Cerebellum (tissue), 4 donors: ENCODE measurements at places on chromosomes 7 and 10. TPM values are rescaled to one million over a fixed set of nuclear protein-coding genes. Genes with fewer than 3 reads are reported as not detected.
A peak's percentile ranks its signal among the peaks of the same experiment; 100 is the strongest.

DNA sequence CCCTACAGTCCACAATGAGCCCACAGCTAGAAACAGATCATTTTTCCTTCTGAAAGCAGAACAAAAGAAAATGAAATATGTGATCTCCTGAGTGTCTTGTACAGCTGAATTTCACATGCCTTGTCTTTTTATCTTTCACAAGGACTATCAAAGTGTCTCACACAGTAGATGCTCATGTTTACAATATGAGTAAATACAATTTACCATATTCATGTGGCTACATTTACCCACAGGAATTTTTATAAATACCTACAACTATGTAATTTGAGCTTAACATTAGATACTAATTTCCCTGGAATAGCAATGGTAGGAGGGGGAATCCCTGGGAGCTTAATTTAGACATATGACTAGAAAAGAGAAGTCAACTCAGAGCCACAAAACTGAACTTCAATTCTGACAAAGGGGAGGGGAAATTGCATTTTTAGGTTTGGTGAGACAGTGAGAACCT is 186.2 kb downstream of the MACC1 start:
- DNase-seq, result no peak

DNA sequence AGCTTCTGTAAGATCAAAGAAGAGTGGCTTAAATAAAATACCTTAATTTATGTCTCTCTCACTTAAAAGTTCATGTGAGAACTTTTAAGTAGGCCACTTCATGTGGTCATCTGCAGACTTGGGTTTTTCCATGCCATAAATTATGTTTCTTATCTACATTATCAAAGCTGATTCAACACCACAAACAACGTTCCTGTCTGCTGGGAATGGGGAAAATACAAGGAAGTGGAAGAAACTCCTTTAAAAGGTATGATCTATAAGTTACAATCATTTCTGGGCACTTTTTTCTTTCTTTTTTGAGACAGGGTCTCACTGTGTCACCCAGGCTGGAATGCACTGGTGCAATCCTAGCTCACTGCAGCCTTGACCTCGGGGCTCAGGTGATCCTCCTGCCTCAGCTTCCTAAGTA is 16.9 kb upstream of the OTUD1 start:
- no peak for DNase-seq

- DNase-seq, result no peak
Observed at GRCh38 chr10:30587522-30588031, 42.0 kb downstream of the LYZL2 start.

DNA sequence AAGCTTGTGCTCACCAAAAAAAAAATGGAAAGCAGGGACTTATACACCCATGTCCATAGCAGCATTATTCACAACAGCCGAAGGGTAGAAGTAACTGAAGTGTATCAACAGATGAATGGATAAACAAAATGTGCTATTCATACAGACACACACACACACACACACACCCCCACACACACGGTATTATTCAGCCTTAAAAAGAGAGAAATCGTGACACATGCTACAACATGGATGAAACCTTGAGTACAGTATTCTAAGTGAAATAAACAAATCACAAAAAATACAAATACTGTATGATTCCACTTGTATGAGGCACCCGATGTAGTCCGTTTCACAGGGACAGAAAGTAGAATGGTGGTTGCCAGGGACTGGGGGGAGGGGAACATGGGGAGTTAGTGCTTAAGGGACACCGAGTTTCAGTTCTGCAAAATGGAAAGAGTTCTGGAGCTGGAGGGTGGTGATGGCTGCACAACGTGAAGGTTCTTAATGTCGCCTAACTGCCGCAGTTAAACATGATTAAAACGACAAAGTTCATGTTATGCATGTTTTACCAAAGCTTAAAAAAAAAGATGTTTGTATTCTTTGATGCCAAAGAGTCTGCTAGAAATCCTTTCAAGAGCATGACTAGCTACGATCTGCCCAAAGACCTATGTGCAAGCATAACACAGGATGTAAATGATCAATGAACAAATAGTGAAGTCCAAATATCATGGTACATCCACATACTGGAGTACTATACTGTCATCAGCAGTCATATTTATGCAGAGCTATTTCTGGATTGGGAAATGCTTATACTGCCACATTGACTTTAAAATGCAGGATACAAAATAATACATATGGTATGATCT is 7.2 kb downstream of the TNS3 start:
- DNase-seq, result no peak

- no peak for DNase-seq
Observed at GRCh38 chr10:120453886-120454285, 3.1 kb upstream of the PLPP4 start.

GRCh38 chr7:146826329-146826728 is 709.7 kb downstream of the CNTNAP2 start:
- no peak for DNase-seq

DNA sequence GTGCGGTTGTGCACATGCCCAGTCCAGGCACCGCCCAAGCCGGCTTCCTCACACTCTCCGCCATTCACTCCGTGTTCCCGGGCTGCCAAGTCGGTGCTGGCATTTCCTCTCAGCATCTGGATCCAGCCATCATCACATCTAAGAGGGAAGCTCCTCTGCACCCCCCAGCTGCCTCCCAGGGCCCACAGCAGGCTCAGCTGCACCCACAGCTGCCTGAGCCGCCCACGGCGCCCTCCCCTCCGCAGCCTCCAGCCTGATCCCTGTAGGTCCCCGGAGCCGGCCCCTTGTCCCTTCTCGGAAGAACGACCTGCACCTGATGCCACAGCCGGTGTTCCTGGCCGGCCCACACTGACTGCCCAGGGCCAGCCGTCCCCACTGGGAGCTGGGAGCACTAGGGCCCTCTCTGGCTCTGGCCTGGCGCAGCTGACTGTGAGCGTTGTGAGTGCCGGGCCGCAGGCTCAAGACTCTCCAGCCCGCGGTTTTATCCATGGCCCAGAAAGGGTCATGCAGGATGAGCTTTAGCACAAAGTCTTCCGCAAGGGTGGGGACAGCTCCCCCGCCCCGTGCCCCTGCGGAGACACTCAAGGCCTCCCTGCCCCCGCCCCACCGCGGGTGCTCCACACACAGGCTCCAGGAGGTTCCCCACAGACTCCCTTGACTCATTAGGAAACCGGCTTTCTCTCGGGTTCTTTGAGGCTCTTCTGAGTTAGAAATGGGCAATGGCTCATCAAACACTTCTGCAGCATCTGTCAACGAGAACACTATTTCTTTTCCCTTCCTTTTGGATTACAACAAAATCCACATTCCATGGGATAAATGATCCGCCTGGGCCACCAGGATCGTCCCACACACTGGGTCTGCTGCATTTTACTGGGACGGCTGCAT is 31.2 kb downstream of the CFAP46 start:
- DNase-seq, result no peak

GRCh38 chr7:104978460-104978859 is 35.5 kb upstream of the KMT2E start:
- DNase-seq, result no peak

DNA sequence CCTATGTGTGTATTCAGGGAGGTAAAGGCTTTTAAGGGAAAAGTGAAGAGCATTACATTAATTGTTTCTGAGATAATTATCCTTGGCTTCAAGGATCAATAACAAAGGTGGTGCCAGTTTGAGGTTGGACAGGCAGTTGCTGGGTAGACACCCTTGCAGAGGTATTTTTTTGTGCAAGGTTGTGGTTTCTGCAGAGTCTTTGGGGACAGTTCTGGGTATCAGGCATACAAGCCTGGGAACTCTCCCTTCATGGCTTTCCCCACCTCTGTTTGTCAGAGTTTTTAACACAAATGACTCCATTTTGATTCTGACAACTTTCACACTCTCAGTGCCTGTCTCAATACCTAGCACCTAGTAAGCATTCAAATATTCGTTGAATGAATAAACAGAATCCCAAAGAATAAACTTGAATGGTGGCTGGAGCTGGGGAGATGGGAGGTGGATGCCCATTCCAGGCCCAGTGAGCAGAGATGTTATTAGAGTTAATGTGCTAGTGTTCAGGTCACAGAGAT is 7.4 kb upstream of the OSBPL3 start:
- DNase-seq, result no peak

DNA sequence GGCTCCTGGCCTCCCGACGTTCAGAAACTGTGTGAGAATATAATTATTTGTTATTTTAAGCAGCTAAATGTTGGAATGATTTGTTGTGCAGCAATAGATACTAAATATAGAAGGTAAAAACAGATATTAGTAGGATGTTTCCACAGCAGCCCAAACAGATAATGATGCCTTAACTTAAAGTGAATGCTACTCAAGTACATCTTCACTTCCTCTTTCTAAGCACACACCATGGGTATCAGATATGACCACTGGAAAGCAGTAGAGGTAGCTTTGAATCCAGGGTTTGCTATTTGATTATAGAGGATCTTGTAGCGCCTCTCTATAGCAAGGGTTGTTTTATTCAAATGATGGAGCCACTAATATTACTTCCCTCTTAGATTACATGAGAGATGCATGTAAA is 38.2 kb upstream of the BET1 start:
- DNase-seq, result no peak

DNA sequence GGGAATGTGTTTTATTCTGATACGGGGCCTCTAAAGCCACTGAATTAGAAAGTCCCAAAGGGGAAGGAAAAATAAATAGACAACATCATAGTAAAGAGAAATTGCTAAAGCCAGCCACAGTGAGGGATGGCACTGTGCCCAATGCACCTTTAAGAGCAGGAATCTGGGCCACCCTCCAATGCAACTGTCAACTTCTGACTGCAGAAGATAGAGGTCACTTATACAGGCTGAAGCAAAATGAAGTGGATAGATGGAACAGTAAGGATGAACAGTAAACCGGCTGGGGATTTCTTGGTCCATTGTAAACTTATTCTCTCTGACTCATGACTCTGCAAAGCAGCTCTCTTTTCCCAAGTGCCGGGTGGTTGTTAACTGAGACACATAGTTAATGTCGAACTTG is 54.0 kb upstream of the KCNIP2 start:
- DNase-seq, result peak; percentile 61

GRCh38 chr7:65796205-65796604 is 76.7 kb upstream of the VKORC1L1 start:
- no peak for DNase-seq

DNA sequence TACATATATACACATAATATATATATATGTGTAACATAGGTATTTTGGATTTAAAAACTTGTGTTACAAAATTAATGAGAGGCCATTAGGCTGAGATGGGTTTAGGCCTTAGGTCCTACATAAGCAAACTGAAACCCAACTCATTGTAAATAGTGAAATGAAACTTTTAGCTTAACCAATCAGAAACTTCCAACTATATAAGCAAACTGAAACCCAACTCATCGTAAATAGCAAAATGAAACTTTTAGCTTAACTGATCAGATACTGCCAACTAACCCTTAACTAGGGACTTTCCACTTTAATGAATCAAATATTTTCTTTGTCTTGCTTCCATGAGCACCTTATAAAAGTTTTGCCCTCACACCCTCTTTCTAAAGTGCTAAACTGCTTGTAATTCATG is 17.3 kb upstream of the SAMD9L start:
- no peak for DNase-seq

DNA sequence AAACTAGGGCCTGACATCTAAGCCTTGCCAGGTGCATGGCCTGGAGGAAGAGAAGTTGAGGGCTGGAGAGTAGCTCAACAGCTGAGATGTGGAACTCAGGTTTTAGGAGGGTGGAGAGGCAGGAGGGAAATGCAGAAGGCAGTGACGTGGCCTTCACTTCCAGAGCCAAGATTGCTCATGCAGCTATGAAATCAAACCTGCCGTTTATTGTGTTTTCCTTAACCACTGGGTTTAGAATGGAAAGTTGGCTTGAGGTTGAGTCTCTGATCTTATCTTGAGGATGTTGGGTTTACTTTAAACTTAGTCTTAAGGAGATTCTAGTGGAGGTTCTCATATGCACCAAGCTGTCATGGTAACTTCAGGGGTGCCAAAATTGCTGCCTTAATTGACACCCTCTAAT is 178.6 kb downstream of the SORCS3 start:
- DNase-seq, result no peak

DNA sequence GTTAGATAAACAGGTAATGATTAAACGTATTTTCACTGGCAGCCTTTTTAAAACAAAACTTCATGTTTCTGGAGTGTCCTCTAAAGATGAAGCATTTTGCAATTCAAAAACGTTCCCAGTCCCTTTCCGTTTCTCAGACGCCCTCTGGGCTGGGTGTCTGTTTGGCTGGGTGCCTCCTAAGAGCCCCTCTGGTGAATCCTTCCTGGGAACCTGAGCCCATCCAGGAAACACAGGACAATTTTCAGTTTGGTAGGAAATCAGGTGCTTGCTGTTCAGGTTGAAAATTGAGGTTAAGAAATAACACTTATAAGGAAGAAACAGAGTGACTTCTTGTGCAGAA is 76.7 kb downstream of the CHN2 start:
- no peak for DNase-seq

DNA sequence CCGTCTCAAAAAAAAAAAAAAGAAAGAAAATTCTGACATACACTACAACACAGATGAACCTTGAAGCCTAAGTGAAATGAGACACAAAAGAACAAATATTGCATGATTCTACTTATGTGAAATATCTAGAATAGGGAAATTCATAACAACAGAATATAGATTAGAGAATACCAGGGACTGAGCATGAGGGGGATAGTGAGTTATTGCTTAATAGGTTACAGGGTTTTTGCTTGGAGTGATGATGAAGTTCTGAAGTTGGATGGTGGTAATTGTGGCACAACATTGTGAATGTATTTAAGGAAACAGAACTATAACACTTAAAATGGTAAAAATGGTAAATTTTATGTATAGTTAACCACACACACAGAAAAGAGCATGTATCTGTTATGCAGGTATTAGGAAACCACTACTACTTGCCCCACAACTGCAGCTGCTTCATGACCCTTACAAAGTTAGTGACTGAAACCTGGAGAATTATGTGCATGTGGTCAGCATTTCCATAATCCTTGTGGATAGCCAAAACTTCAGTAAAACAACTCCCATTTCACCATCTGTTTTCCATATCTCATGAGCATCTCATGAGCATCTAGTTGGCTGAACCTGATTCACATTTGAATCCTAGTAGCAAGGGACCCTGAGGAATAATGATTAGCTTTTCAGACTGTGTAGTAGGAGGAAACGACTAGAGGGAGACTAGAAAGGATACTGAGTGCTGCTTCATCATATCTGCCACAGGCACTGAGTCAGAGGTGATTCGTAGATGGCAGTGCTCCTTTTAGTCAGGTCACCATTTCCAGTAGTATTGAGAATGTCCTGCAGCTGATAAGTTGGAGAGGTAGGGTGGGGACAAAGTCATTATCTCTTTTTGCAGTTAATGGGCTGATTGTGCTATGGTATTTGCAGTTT is 26.3 kb downstream of the SAMD8 start:
- DNase-seq, result no peak

The CTAGE8 gene
- total RNA-seq, result not detected

The SPDYE11 gene
- not detected for total RNA-seq

The CPEB3 gene
- total RNA-seq, result 23.4 TPM

The PIP gene
- total RNA-seq, result not detected

The GNGT1 gene
- total RNA-seq, result not detected

The SVIL gene
- 46.3 TPM for total RNA-seq

The LMOD2 gene
- total RNA-seq, result 0.18 TPM

The UFSP1 gene
- 2.3 TPM for total RNA-seq

The BAIAP2L1 gene
- total RNA-seq, result 1.3 TPM
